ENCODE measurements at places on chromosomes 13 and 19.

DNA sequence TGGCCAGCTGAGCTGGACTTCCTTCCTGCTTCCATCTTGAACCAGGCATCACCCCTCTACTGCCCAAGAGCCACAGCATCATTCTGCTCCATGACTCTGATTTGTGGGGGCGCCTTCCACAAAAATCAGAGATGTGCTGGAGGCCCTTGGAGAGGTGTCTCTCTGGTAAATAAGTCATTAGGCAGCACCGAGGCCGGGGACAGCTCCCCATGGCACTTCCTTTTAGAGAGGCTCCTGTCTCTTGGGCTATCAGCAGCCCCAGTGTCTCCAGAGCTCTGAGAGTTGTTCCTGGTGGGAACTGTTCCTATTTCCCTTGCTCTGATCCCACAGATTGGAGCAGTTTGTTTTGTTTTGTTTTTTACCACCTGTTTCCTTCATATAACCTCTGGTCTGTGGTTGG lies 19.9 kb downstream of the NWD1 start:
- no peak for DNase-seq

- DNase-seq = no peak
Measured at GRCh38 chr13:46468570-46469463, 81.8 kb upstream of the RUBCNL start.

DNA sequence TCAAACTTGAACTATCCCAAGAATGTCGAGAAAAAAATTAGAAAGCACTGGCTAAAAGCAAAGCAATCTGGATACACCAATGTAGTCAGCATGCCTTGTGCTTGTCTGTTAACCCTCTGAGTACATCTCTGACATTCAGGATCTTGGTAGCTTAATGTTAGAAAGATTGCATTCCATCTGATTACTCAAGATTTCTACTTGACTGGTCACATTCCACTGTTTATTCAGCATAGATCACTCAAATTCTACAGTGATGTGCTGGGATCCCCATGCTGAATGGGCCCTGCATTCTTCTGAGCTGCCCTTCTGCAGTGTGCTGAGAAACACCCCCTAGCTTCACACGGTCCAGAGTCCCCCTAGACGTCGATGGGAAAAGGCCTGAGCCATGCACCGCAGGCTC lies 295.4 kb upstream of the MAB21L1 start:
- no peak for DNase-seq

DNA sequence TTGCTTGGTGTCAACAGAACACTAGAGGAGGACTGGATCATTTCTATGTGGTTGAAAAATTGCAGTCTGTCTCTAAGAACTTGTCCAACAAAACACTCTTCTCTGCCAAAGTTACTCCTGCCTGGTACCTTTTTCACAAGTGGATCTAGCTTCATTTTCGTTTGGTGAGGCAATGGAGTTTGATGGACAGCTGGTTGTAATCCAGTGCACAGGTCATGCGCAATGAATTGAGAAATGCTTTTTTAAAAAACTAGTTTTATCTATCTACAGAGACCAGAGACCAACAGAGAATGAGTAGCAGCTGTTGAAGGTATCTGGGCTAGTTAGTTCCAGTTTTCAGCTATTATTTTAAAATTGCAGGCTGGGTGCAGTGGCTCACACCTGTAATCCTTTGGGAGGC lies 12.0 kb upstream of the KBTBD6 start:
- DNase-seq = no peak

- peak; percentile 11 for DNase-seq
Measured at GRCh38 chr13:110714797-110715394, 1.4 kb downstream of the ING1 start.

DNA sequence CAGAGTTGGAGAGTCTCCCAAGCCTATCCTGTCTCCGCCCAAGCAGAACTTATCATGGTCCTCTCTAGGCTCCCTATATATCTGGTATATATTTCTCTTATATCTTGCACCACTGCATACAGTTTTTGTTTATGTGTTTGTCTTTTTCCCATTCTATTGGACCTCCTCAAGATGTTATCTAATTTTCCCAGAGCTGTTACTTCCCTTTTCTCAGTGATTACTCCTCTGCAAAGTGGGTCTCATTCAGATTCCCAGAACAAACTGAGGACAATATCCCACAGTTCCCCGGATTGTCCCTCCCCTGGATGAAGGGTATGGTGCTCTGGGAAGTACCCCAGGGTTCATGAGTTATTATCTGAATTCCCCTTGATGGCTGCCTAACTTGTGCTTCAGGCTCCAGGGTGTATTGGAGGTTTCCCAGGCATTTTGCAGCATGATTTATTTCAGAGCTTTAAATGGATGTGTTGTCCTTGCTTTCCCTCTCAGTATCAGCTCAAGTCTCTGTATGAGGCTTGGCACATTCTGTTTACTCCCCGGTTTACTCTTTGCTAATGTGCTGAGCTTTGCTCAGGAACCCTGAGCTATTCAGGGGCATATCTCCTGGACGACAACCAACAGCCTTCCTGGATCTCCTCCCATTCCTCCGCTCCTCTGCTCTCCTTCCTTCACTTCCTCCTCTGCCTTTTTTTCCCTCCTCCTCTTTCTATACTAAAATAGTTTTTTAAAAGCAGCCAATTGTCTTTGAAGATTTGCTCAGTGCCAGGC lies 329.3 kb downstream of the SPRY2 start:
- peak; percentile 27 for DNase-seq

- no peak for DNase-seq
Measured at GRCh38 chr13:44437356-44438233, 64.0 kb downstream of the SERP2 start.

- DNase-seq = no peak
Measured at GRCh38 chr13:32897296-32897695, 118.9 kb upstream of the KL start.

Measured in hippocampal formation (tissue), 2 donors.